Testis (tissue), 5 donors: ENCODE measurements at places on chromosomes 16 and 17. TPM values are rescaled to one million over a fixed set of nuclear protein-coding genes. Genes with fewer than 3 reads are reported as not detected.
A peak's percentile ranks its signal among the peaks of the same experiment; 100 is the strongest.

The OR1F1 gene
- not detected for total RNA-seq

The KRT26 gene
- total RNA-seq: 0.62 TPM

The CRHR1 gene
- total RNA-seq: 1.9 TPM

The SMIM5 gene
- total RNA-seq: 2.0 TPM

DNA sequence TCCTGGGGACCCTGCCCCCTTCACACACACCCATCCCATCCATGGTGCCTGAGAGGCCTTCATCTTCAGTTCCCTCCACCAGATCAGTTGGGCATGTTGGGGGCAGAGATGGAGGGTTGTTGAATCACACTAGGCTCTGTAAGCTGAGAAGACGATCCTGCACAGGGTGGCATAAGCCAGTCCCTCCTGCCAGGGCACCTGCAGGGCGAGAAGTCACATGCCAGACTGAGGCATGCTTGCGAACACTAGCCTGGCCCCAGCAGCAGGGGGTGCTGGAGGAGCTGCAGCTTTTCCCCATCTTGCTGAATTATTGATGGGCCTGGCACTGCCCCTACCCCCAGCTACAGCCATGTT is 6.1 kb upstream of the TBX2 start:
- no peak overlapping the region for H3K4me3 ChIP-seq
- no peaks in the 10 kb centered on the region for H3K27me3 ChIP-seq
- DNase-seq: no peak

- DNase-seq: no peak
- no peaks in the 10 kb centered on the region for H3K36me3 ChIP-seq
- H3K27ac ChIP-seq: peak overlapping the region; percentile 94
- H3K4me1 ChIP-seq: no peaks in the 10 kb centered on the region
- peak overlapping the region; percentile 94 for H3K4me3 ChIP-seq
- H3K27me3 ChIP-seq: no peaks in the 10 kb centered on the region
Observed at GRCh38 chr16:2881783-2882649, 999 bp upstream of the FLYWCH2 start.

DNA sequence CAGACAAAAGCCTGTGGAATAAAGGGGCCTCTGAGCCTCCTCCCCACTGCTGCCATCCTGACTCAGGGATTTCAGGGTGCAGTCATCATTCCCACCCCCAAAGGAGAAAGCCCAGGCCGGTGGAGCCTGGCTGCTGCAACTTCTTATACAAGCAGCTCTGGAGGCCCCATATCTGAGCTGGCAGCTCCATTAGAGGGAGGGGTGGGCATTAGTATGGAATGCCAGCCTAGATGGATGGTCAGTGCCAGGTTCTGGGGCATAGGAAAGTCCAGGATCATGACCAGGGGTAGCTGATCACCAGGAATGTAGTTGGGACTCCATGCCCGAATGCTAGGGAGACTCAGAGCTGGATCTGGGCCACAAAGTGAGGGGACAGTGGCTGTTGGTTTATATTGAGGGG is 581.0 kb downstream of the KCNJ18 start:
- no peak overlapping the region for H3K27ac ChIP-seq
- H3K36me3 ChIP-seq: no peaks in the 10 kb centered on the region
- DNase-seq: no peak
- no peaks in the 10 kb centered on the region for H3K4me1 ChIP-seq
- no peak overlapping the region for H3K4me3 ChIP-seq
- no peaks in the 10 kb centered on the region for H3K27me3 ChIP-seq

DNA sequence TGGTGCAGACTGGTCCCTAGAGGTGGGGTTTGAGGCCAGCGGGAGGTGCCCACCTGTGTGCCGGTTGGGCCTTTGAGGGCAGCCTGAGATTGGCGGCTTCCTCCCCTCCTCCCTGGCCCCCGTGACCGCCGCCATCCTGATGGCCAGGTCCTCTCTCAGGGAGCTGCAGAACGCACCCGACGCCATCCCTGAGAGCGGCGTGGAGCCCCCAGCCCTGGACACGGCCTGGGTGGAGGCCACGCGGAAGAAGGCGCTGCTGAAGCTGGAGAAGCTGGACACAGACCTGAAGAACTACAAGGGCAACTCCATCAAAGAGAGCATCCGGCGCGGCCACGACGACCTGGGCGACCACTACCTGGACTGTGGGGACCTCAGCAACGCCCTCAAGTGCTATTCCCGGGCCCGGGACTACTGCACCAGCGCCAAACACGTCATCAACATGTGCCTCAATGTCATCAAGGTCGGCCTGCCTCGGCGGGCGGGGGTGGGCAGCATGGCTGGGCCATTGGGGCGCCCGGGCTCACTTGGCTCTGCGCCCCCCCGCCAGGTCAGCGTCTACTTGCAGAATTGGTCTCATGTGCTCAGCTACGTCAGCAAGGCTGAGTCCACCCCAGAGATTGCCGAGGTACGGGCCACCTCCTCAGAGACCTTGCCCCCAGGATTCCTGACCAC is 2.8 kb downstream of the GPS1 start:
- no peak overlapping the region for H3K27ac ChIP-seq
- no peaks in the 10 kb centered on the region for H3K27me3 ChIP-seq
- no peak for DNase-seq
- H3K4me3 ChIP-seq: no peak overlapping the region

DNA sequence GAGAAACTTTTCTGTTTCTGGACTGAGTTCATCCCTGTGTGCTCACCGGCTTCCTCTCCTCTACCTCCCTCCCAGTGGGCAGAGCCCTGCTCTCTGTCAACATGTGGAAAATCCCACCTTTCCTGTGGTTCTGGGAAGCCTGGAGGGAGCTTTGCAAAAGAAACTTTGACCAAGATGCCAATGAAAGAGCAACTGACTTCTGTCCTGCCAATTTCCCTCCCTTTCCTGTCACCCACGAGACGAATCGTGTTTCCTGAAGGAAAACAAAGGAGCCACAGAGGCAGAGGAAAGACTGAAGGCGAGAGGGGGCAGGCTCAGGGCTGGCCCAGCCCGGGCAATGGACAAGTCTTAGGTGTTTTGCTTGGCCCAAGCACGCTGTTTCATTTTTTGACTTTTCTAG is 82.8 kb downstream of the PLCG2 start:
- H3K4me1 ChIP-seq: no peaks in the 10 kb centered on the region
- no peaks in the 10 kb centered on the region for H3K27me3 ChIP-seq
- H3K4me3 ChIP-seq: no peak overlapping the region

DNA sequence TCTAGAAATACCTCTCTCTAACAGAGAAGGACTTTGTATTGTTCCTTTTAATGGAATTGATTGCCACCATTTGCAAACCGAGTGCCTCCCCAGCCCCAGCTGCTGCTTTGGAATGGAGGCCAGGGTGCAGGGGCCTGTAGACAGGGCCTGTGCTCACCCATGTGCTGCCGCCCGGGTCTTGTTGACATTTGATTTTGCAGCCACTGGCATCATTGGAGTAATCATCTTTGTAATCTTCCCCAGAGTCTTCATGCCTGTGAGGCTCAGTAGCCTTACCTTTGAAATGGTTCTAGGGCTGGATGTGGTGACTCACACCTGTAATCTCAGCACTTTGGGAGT is 119.8 kb downstream of the CLEC16A start:
- no peak overlapping the region for H3K27ac ChIP-seq
- DNase-seq: no peak
- H3K36me3 ChIP-seq: no peaks in the 10 kb centered on the region
- no peaks in the 10 kb centered on the region for H3K27me3 ChIP-seq
- H3K4me3 ChIP-seq: no peak overlapping the region
- H3K4me1 ChIP-seq: no peaks in the 10 kb centered on the region

DNA sequence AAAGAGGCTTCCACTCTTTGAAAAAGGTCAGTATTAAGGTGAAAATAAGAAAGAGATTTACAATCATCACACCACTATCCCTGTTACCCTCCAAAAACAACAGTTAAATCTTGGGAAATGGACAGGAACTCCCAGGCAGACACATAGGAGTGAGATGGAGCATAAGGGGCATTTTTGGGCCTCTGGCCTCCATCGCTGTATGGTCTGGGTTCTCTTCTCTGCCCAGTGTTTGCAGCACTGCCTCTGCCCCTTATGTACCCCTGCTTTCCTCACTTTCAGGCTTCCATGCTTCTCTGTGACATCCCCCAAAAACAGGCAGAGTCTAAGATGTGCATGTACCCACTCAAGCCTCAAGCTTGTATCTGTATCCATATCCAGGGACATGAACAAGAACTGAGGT is 630 bp upstream of the HOXB2 start:
- DNase-seq: no peak
- H3K36me3 ChIP-seq: no peaks in the 10 kb centered on the region
- no peak overlapping the region for H3K27ac ChIP-seq
- no peak overlapping the region for H3K4me3 ChIP-seq
- peaks cover 4% of the 10 kb centered on the region for H3K4me1 ChIP-seq

DNA sequence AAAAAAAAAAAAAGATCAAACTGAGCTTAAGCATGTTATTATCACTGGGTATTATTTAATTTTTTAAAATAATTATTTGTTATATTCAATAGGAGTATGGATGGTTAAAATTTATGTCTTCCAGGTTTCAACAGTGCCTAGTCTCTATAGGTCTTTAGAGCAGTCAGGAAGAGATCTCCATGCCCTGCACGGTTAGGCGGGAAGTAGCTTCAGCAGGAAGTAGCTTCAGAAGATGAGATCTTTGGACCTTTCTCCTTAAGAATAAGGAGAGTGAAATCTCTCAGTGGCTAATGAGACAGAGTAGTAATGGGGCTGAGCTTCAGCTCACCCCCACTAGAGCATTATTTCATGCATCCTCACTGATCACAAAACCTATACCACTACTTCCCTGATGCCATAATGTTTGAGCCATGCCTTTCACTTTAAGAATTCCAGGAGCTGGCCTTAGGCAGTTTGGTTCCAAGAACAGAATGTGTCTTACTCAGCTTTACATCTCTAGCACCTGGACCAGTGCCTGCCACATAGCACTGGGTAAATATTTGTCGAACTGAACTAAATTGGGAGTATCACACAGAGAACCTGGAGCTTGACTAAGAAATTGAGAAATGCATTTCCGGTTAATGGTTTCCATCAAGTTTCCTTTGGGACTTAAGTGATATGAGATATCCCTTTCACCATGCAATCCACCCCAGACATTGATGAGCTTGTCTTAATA is 43.5 kb downstream of the SCPEP1 start:
- no peaks in the 10 kb centered on the region for H3K4me1 ChIP-seq
- no peak overlapping the region for H3K4me3 ChIP-seq
- H3K27me3 ChIP-seq: no peaks in the 10 kb centered on the region

- H3K27me3 ChIP-seq: no peaks in the 10 kb centered on the region
- no peaks in the 10 kb centered on the region for H3K4me1 ChIP-seq
- H3K36me3 ChIP-seq: no peaks in the 10 kb centered on the region
- DNase-seq: no peak
Observed at GRCh38 chr16:70612931-70613330, 33.4 kb upstream of the IL34 start.

- no peaks in the 10 kb centered on the region for H3K27me3 ChIP-seq
- H3K4me3 ChIP-seq: no peak overlapping the region
- DNase-seq: peak; percentile 11
- no peaks in the 10 kb centered on the region for H3K4me1 ChIP-seq
- H3K36me3 ChIP-seq: no peaks in the 10 kb centered on the region
Observed at GRCh38 chr16:87995644-87996043, 44.4 kb downstream of the BANP start.

DNA sequence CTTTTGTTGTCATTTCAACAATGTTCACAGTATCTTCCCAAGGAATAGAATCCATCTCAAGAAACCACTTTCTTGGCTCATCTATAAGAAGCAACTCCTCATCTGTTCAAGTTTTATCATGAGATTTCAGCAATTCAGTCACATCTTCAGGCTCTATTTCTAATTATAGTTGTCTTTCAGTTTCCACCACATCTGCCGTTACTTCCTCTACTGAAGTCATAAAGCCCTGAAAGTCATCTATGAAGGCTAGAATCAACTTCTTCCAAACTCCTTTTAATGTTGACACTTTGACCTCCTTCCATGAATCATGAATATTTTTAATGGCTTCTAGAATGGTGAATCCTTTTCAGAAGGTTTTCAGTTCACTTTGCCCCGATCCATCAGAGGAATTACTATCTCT is 102.1 kb downstream of the CDH13 start:
- DNase-seq: no peak
- H3K4me3 ChIP-seq: no peak overlapping the region
- H3K27ac ChIP-seq: no peak overlapping the region
- no peaks in the 10 kb centered on the region for H3K36me3 ChIP-seq

DNA sequence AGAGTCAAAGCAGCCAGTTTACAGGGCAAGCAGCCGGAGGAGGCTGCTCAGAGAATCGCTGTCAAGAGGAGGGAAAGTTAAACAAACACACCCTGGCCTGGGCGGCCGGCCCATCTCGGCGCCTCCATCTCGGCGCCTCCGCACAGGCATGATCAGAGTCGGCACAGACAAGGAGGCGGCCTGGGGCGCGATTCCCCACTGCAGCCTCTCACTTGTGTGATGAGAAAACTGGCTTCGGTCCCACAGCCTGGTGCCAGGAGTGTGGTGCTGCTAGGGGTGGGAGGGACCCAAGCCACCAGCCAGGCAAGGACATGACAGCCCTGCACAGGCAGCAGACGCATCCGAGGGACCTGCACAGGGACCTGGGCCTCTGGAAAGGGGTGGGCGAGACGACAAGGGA is 17.7 kb downstream of the SLC38A10 start:
- peaks cover 4% of the 10 kb centered on the region for H3K4me1 ChIP-seq
- no peaks in the 10 kb centered on the region for H3K27me3 ChIP-seq
- DNase-seq: peak; percentile 52
- H3K4me3 ChIP-seq: no peak overlapping the region
- H3K36me3 ChIP-seq: no peaks in the 10 kb centered on the region

GRCh38 chr16:67284699-67285646 is 5.6 kb downstream of the PLEKHG4 start:
- H3K36me3 ChIP-seq: no peaks in the 10 kb centered on the region
- peak; percentile 43 for DNase-seq
- no peak overlapping the region for H3K4me3 ChIP-seq
- H3K27me3 ChIP-seq: no peaks in the 10 kb centered on the region

GRCh38 chr16:10385725-10386516 is at the start of gene ATF7IP2:
Gene ATF7IP2, plus strand, starts transcription at chr16:10386061. Its CDS starts 44,560 bp downstream, at chr16:10430621.
- peak within 1 kb of the TSS; percentile 88 for H3K27ac ChIP-seq
- no peaks in the 10 kb centered on the region for H3K4me1 ChIP-seq
- no peaks in the 10 kb centered on the region for H3K36me3 ChIP-seq
- peak within 1 kb of the TSS; percentile 71 for H3K4me3 ChIP-seq
- no peaks in the 10 kb centered on the region for H3K27me3 ChIP-seq
- DNase-seq: peak; percentile 96
